ENCODE measurements at places on chromosomes 12 and 14. TPM values are rescaled to one million over a fixed set of nuclear protein-coding genes. Genes with fewer than 3 reads are reported as not detected.

TEP1 gene
- polyA plus RNA-seq, result 17.5 TPM

ZDHHC22 gene
- 0.30 TPM for polyA plus RNA-seq

SLC35F4 gene
- 0.17 TPM for polyA plus RNA-seq

- no peak for DNase-seq
These were observed 63.4 kb upstream of the NAV3 start for GRCh38 chr12:77767335-77767734.

DNA sequence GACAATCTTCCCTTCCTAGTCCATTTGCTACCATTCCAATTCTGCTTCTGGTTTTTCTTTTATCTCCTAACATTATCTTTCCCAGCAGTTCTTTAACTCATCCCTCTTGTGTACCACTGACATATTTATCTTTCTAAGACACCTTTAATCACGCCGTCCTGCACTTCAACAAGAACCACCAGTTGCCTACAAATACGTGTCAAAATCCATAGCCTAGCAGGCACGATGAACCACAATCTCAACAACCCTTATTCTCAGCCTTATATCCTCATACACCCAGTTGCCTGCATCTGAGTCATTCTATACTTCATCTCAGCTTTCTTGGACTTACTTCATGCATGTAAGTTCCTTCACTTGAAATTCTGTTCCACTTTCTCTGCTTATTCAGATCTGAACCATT, 16.4 kb upstream of the ST8SIA1 start:
- DNase-seq, result no peak

- no peak for DNase-seq
These were observed 325.7 kb downstream of the NELL2 start for GRCh38 chr12:44550377-44550776.

DNA sequence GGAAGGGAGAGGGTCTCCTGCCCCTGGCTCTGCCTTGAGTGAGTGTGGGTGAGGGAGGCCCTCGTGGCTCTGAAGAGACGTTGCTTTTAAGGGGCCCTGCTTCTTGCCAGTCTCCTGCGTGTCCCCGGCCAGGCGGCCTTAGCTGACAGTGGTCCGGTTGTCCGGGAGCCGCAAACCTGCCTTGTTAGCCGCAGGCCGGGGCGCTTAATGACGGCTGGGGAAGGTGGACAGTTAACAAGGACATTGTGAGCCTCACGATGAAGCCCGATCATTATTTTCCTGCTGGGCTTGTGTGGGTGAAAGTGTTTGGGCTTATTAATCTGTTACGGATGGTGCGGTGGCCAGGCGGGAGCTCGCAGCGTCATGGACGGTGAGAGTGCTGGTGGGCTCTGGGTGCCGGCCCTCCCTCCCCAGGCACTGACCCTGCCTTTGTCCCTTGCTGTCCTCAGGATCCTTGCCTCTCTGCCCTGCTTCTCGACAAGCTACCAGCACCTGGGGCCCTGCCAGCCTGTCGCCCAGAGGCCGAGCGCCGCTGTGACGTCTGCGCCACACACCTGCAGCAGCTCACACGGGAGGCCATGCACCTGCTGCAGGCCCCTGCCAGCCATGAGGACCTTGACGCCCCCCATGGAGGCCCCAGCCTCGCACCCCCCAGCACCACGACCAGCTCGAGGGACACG, 13.3 kb downstream of the KIF26A start:
- no peak for DNase-seq

- no peak for DNase-seq
These were observed 27.9 kb downstream of the RHOF start for GRCh38 chr12:121765573-121765972.

GRCh38 chr12:32198555-32198954, 91.9 kb downstream of the BICD1 start:
- no peak for DNase-seq

Measured in hindlimb muscle (tissue), 1 donor.